T-helper 17 cell (primary cell): ENCODE measurements at places on chromosomes 2 and 18. TPM values are rescaled to one million over a fixed set of nuclear protein-coding genes. Genes with fewer than 3 reads are reported as not detected.

Gene CIB4
- total RNA-seq = not detected

Gene KCNF1
- total RNA-seq = not detected

Gene ACMSD
- not detected for total RNA-seq

Gene STAT4
- total RNA-seq = 117 TPM

Gene NABP1
- 61.9 TPM for total RNA-seq

Gene ZNF396
- 0.26 TPM for total RNA-seq

Gene NEDD4L
- 9.8 TPM for total RNA-seq
